M059J (cell line): ENCODE measurements at places on chromosomes 5 and 9.

DNA sequence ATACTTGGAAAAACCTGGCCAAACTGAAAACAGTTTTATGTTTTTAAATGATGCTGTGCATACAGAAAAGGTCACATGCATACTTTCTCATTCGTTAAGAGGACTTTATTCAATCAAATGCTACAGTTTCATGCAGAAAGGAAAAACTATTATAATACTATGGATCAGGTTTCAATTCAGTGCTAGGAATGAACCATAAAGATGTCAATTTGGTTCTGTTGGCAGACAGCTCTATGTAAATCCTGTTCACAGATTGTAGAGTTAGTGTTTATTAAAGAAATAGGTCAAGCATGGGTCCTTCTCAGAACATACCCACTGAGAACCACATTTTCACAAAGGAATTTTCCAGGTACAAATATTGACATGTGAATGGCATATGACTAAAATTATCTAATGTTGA, 57.1 kb downstream of the RETREG1 start:
- no peak for DNase-seq

GRCh38 chr9:134936346-134937163, 18.8 kb upstream of the FCN1 start:
- no peak for DNase-seq

DNA sequence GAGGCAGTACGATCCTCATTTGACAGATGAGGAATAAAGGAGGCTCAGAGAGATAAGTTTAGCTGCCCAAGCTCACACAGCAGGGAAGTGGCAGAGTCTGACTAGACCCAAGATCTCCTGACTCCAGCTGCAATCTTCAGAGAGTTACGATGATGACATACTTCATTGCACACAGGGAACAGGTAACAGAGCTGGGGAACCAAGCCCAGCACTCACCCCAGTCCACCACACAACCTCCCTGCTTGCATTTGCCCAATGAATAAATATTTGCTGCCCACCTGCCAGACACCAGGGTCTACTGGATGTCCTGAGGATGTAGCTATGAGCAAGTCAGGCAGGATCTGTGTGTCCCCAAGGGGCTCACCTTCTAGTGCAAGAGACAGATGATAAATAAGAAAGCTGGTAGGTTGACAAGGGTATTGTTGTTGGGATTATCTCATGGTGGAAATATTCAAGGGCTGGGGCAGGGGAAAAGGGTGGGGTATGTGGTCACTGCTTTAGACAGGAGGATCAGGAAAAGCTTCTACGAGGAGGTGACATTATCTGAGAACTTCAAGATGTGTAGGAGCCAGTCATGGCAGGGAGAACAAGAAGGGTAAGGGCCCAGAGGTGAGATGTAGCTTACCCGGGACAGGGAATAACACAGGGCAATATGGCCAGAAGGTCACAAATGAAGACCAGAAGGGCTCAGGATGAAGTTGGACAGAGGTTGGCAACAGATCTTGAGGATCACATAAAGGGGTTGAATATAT, 28.6 kb upstream of the CPEB4 start:
- DNase-seq = no peak

GRCh38 chr5:156909180-156909579, 53.8 kb downstream of the TIMD4 start:
- DNase-seq = no peak

DNA sequence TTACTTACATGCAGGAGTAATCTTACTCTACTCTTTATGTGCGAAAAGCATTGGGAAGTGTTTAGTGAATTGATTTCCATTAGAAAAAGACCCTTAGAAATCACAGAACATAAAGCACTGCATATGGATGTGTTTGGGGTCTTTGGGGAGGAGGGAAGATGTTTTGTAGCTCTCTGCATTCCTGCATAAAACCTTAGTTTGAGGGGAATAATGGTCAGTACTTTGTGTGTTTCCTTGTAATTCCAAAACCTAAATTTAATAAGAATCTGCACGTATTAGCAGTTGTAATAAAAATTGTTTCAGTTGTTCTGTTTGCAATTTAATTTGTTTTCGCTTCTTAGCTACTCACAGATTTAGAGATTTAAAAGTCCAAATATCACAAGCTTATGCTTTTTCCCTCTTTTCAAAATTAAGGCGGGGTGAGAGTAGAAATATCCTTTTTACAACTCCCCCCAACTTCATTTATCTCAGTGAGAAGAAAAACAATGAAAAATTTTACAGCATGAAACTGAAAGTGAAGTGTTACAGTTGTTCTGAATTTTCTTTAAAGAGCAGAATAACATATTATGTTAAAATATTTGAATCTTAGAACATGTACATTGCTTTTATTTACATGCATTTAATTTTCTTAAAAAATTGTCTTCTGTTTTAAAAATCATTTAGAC, 143.8 kb downstream of the SMARCA2 start:
- no peak for DNase-seq

GRCh38 chr5:34897646-34898045, 17.7 kb downstream of the RAD1 start:
- no peak for DNase-seq

DNA sequence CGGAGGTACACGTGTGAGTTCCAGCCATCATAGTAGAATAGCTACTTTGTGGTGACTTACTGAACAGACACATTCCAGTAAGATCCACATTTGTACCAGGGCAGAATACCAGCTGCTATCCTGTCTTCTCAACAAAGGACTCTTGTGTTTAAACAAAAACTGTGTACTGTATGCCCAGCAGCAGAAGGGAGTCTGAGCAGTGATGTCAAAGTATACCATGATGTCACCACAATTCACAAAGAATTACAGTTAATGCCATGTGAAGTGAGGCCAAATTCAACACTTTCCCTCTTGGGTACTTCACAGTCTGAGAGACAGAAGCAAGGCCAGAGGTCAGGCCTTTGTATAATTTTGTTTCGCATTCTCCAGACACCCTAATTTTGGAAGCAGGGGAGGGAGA, 137.0 kb downstream of the ADAMTSL1 start:
- no peak for DNase-seq

DNA sequence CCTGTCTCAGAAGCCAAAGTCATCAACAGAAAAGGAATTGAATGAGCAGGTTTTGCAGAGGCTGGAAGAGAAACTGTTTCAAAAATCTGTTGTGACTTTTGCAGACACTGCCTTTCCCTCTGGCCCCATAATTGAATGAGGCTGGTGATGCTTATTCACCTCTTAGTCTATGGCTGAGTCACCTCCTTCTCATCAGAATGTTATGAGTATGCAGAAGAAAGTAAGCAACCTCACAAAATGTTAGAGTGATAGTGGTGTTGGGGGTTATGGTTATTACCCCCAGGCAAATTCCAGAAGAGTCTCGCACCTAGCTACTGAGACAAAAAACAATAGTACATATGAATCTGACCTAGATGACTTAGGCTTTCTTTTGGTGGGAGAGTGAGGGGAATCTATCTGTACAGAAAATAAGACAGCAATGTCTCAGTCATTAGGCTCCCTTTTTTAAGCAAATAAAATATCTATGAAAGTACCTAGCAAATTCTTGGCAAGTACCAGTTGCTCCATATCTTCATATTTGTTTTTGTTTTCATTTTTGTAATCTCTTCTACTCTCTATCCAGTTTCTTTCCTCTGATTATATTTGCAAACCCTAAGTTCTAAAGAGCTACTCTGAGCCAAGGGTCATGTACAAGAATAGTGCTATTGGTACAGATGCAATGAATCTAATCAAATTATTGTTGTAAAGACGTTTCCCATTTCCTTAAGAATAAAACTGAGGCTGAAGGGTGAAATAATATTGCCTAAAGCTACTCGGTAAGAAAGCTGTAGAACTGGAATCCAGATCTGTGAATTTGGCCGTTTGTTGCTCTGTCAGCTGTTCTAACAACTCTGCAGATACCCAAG, 498.1 kb upstream of the TNC start:
- peak; percentile 99 for DNase-seq

GRCh38 chr9:111914749-111915424, 18.3 kb downstream of the UGCG start:
- DNase-seq = no peak

- no peak for DNase-seq
These were observed 45.5 kb upstream of the CDC42SE2 start for GRCh38 chr5:131218392-131218791.

DNA sequence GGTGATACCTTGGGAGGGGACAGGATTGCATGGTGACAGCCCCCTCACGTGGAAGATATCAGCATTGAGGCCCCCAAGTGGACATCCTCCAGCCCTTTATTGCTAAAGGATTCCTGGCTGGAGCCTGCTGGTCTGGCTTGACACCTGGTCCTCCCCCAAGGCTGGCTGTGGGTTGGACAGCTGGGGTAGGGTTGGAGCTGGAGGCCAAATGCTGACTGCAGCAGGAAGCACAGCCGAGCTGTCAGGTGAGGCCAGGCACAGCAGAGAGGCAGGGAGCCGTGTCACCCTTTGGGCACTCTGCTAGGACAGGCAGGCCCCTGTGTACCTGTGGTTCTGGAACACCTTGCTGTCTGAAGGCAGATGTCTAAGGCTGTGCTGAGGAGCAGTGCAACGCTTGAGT, 2.2 kb downstream of the CACFD1 start:
- DNase-seq = no peak
